Colonic mucosa (tissue), 4 donors: ENCODE measurements at places on chromosomes 11 and 22.

DNA sequence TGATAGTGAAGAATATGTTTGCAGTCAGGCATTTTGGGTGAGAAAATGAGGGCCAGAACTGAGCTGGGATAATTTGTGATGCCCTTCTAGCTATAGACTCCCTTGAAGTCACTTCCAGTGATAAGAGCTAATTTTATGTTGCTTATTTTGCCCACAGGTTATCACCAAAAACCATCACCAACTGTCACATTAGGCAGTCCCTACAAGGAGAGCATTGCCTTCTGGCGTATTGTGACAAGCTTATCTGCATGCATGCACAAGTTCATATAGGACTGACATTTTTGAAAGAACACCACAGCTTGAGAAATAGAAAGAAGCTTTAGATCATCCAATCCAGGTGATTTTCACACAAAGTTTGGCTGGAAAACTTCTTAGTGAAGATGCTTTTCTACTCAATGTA is 735.3 kb upstream of the RAG2 start:
- DNase-seq = no peak
- no peaks in the 10 kb centered on the region for H3K36me3 ChIP-seq
- H3K4me3 ChIP-seq = no peak overlapping the region
- no peaks in the 10 kb centered on the region for H3K4me1 ChIP-seq
- H3K27me3 ChIP-seq = no peaks in the 10 kb centered on the region
- H3K27ac ChIP-seq = no peak overlapping the region

- no peaks in the 10 kb centered on the region for H3K27me3 ChIP-seq
- peak overlapping the region; percentile 18 for H3K27ac ChIP-seq
- H3K36me3 ChIP-seq = no peaks in the 10 kb centered on the region
- DNase-seq = no peak
- no peaks in the 10 kb centered on the region for H3K4me1 ChIP-seq
Observed at GRCh38 chr22:24247011-24247507, 2.2 kb upstream of the GGT5 start.

DNA sequence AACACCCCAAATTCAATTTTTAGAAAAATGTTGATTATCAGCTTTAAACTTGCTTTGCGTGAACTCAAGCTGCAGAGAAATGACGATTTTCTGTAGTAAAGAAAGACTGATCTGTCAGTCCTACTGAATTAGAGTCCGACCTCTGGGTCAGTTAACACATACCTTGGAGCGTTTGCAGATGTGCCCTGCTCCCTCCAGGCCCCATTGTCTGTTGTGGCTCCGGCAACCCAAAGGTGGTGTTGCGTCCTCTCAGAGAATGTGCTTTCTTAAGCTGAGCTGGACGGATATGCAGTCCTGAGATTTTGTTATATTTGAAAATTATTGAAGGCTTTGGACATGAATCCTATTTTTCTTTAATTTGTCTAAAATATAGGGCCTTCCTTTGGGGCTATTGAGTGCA is 31.5 kb upstream of the MYO18B start:
- no peak overlapping the region for H3K27ac ChIP-seq
- H3K27me3 ChIP-seq = no peaks in the 10 kb centered on the region
- no peak overlapping the region for H3K4me3 ChIP-seq

DNA sequence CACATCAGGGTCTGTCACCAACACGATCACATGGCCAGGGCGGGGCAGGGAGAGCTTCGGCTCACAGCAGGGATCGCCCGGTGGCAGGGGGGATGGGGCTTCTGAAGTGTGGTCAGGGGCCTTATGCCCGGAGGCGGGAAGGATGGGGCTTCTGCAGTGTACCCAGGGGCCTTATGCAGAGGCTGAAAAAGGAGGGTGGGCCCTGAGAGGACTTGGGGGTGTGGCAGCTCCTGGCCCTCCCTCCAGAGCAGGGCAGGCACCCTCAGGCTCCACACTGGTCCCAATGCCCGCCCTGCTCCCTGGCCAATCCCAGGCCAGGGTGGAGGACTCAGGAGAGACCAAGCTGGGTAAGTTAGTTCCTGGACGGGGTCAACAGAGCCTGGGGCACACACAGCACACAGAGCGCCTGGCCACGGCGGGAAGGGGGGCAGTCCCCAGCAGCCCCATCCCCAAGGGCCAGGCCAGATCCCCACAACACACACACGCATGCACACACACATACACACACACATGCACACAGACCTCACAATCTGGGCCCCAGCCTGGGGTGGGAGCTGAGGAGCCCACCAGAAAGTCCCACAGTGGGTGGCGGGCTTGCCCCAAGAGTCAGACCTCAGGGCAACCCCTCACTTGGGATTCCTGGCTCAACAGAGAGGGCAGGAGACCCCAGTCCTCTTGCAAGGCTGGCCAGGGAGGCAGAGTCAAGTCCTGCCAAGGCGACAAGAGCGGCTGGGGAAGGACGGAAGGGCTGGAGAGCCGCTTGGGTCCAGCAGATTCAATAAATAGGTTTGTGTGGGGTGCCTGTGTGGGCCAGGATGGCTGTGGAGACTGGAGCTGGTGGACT is 1.1 kb upstream of the CEND1 start:
- H3K36me3 ChIP-seq = no peaks in the 10 kb centered on the region
- no peak overlapping the region for H3K4me3 ChIP-seq
- peaks cover 4% of the 10 kb centered on the region for H3K4me1 ChIP-seq
- H3K27ac ChIP-seq = no peak overlapping the region
- DNase-seq = no peak

- no peak overlapping the region for H3K27ac ChIP-seq
- no peaks in the 10 kb centered on the region for H3K27me3 ChIP-seq
- H3K4me3 ChIP-seq = no peak overlapping the region
- H3K36me3 ChIP-seq = no peaks in the 10 kb centered on the region
- DNase-seq = no peak
Observed at GRCh38 chr11:19979519-19979845, 180.8 kb downstream of the DBX1 start.

DNA sequence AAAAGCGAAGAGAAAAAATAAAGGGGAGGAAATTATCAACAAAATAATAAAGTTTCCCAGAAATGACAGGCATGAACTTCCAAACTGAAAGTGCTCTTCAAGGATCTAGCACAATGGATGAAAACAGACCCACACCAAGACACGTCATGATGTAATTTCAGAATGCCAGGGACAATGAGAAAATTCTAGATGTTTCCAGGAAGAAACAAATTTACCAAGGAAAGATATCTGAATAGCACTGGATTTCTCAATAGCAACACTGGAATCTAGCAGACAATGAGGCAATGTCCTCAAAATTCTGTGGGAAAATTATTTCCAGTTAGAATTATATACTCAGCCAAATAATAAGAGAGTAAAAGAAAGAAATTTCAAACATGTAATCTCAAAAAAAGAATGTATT is 46.0 kb downstream of the DENND5A start:
- no peak overlapping the region for H3K27ac ChIP-seq
- no peaks in the 10 kb centered on the region for H3K4me1 ChIP-seq
- H3K36me3 ChIP-seq = no peaks in the 10 kb centered on the region
- no peak overlapping the region for H3K4me3 ChIP-seq
- H3K27me3 ChIP-seq = no peaks in the 10 kb centered on the region

DNA sequence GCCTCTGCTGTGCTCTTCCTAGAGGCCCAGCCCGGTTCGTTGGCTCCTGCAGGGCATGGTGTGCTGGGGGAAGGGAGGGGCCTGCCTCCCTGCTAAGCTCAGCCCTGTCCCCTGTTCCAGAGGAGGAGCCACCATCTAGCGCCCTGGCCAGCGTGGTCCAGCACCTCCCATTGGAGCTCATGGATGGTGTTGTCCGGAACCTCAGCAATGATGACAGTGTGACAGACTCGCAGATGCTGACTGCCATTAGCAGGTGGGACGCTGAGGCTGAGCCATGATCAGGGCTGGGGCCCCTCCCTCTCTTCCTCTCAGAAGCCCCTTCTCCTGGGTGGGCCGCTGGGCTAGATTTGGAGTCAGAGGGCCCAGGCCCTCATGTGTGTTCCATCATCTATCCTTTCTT is 9.1 kb downstream of the USP35 start:
- H3K27me3 ChIP-seq = no peaks in the 10 kb centered on the region
- H3K4me3 ChIP-seq = no peak overlapping the region
- no peaks in the 10 kb centered on the region for H3K4me1 ChIP-seq
- DNase-seq = no peak

- no peaks in the 10 kb centered on the region for H3K36me3 ChIP-seq
- H3K27ac ChIP-seq = no peak overlapping the region
- H3K4me1 ChIP-seq = no peaks in the 10 kb centered on the region
- DNase-seq = no peak
Observed at GRCh38 chr11:123361110-123361509, 69.0 kb upstream of the GRAMD1B start.

- no peak overlapping the region for H3K27ac ChIP-seq
- no peak for DNase-seq
- no peak overlapping the region for H3K4me3 ChIP-seq
- H3K4me1 ChIP-seq = no peaks in the 10 kb centered on the region
- H3K36me3 ChIP-seq = no peaks in the 10 kb centered on the region
Observed at GRCh38 chr11:33559567-33559966, 141.1 kb downstream of the C11orf91 start.

GRCh38 chr22:27636716-27637508 is 164.6 kb downstream of the MN1 start:
- H3K4me3 ChIP-seq = no peak overlapping the region
- H3K36me3 ChIP-seq = no peaks in the 10 kb centered on the region
- H3K27ac ChIP-seq = no peak overlapping the region
- no peaks in the 10 kb centered on the region for H3K4me1 ChIP-seq
- H3K27me3 ChIP-seq = peaks cover 5% of the 10 kb centered on the region
- DNase-seq = no peak

DNA sequence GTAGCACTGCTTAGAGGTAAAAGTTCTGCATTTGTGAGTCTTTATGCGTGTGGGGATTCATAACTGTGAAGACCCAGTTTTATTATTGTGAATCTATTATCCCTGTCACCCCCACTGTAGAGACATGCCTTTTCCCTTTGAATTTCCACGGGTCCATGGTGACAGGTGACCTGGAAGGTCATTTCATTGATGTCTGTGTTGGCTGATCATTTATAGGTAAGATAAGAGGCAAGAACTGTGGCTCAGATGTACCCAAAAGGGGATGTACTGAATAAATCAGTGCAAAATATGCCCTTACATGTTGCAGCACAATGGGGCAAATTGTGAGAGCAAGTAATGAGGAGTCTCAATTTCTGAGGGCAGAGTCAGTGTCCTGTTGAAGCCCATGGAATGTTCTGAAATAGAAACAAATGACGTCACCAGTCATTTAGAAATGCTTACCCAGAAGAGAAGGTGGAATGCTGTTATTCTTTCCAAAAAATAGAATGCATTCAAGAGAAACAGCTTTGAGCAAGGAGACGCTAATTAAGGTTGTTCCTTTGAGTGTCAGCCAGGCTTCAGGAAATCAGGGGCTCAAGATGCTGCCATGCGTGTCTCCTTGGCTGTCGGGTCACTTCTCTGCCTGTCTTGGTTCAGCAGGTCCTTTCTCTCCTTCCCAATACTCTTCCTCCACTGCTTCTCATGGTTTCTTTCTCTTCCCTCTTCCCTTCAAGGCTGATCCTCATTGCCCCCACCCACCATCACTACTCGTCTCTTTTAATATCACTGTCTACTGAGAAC is 118.7 kb upstream of the E2F8 start:
- H3K36me3 ChIP-seq = no peaks in the 10 kb centered on the region
- no peaks in the 10 kb centered on the region for H3K4me1 ChIP-seq
- H3K4me3 ChIP-seq = no peak overlapping the region
- no peak overlapping the region for H3K27ac ChIP-seq
- no peak for DNase-seq

DNA sequence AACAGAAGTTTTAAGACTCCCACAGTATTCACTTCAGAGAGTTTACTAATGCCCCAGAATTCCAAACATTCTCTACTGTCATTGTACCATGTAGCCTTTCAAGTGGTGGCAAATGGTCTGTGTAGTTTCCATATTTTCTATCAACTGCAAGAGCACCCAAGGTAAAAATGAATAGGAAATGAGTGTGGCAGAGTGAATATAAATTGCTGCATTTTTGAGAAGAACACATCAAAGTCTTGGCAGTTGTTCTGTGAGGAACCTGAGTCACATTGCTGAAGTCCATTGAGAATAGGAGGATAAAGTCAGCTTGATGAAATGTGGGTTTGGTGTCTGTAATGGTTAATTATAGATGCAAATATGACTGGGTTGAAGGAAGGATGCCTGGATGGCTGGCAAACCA is 193.6 kb downstream of the AASDHPPT start:
- no peaks in the 10 kb centered on the region for H3K27me3 ChIP-seq
- no peak overlapping the region for H3K27ac ChIP-seq
- H3K36me3 ChIP-seq = no peaks in the 10 kb centered on the region
- no peak overlapping the region for H3K4me3 ChIP-seq
- DNase-seq = no peak
- H3K4me1 ChIP-seq = no peaks in the 10 kb centered on the region

GRCh38 chr22:44928711-44929358 is 81.0 kb downstream of the PHF21B start:
- DNase-seq = no peak
- no peaks in the 10 kb centered on the region for H3K4me1 ChIP-seq
- no peaks in the 10 kb centered on the region for H3K27me3 ChIP-seq
- no peak overlapping the region for H3K4me3 ChIP-seq

DNA sequence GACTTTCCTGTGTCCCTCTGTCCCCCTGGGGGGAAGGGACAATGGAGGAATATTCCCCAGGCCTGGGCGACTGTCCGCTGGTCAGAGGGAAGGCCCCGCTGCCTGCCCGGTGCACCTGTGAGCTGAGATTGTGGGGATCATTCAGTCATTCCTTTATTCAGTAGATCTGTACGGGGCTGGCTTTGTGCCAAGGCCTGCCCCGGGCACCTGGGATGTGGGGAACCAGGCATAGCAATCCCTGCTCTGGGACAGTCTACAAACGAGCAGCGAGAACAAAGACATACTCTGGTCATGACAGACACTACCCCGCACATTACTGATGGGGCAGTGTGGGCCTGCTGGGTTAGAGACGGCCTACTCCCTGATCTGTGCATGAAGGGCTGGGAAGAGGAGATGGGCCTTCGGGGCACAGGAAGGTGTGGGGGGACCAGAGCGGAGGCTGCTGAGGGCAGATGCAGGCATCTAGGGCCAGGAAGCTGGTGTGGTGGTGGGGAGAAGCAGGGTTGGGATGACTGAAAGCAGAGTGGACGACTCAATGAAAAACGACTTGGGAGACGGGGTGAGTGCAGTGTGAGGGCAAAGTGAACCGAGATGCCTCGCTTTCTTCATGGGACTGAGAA is 1.8 kb upstream of the MYO7A start:
- DNase-seq = no peak
- no peak overlapping the region for H3K4me3 ChIP-seq
- H3K27ac ChIP-seq = no peak overlapping the region
- peaks cover 8% of the 10 kb centered on the region for H3K4me1 ChIP-seq
- H3K36me3 ChIP-seq = peaks cover 10% of the 10 kb centered on the region

DNA sequence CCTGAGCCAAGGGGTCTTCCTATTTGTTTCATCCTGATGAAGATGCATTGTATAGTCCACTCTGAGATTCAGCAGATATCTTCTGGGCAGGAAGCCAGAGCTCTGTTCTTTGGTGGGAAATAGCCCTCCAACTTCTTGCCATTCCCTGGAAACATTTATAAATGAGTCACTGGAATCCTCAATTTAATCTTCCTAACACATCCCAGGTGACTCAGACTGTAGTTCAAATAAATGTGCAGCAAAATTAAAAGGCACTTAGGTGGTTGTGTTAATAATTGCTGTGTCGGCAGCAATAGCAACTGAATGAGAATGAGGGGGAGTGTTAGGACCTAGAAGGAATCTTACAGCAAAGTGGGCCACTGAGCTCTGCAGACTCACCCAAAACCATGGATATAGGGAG is 108.6 kb downstream of the INSC start:
- H3K27me3 ChIP-seq = no peaks in the 10 kb centered on the region
- no peak for DNase-seq
- no peak overlapping the region for H3K4me3 ChIP-seq

GRCh38 chr22:32416556-32417085 is 4.6 kb upstream of the RTCB start:
- no peak for DNase-seq
- H3K4me1 ChIP-seq = no peaks in the 10 kb centered on the region
- H3K4me3 ChIP-seq = no peak overlapping the region
- no peaks in the 10 kb centered on the region for H3K27me3 ChIP-seq
